ENCODE measurements at places on chromosomes 16 and 17.

GRCh38 chr16:15610369-15610871 is 32.5 kb downstream of the MARF1 start:
- DNase-seq, result no peak

GRCh38 chr16:74771656-74772315 is 2.8 kb downstream of the FA2H start:
- no peak for DNase-seq

- DNase-seq, result no peak
Observed at GRCh38 chr16:51225878-51226277, 74.8 kb upstream of the SALL1 start.

DNA sequence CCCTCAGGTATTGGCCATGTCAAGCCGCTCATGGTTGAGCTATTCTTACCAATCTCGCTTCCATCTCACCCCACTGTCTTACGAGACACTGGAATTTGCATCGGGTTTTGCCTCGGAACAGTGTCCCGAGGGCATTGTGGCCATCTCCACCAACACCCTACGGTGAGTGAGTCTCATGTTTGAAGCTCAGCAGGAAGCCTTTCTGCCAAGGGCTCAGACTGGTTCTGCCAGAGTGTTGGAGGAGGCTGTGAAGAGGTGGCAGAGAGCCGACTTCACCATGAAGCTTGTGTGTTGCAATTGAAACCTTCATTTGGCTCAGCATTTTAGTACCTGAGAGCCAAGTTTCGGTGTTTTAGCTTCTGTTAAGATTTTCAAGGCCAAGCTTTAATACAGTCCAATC is 38.0 kb downstream of the SF3B3 start:
- no peak for DNase-seq

GRCh38 chr17:77366558-77367245 is 225.9 kb downstream of the SEC14L1 start:
- DNase-seq, result no peak

- DNase-seq, result no peak
Observed at GRCh38 chr17:50114849-50115357, 15.1 kb downstream of the SAMD14 start.

- no peak for DNase-seq
Observed at GRCh38 chr16:72957303-72958277, 90.3 kb downstream of the ZFHX3 start.

GRCh38 chr17:66416207-66416940 is 114.0 kb downstream of the PRKCA start:
- no peak for DNase-seq

GRCh38 chr16:22692916-22693637 is 120.9 kb upstream of the HS3ST2 start:
- DNase-seq, result no peak

DNA sequence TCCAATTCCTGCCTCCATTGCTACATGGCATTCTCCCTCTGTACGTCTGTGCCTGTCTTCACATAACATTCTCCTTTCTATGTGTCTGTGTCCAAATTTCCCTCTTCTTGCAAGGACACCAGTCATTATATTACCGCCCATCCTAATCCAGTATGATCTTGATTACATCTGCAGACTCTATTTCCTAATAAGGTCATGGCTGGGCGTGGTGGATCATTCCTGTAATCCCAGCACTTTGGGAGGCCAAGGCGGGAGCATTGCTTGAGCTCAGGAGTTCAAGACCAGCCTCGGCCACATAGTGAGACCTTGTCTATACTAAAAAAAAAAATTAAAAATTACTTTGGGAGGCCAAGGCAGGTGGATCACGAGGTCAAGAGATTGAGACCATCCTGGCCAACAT is 5.0 kb upstream of the PRR14 start:
- no peak for DNase-seq

- no peak for DNase-seq
Observed at GRCh38 chr16:58449768-58450167, 50.2 kb upstream of the NDRG4 start.

GRCh38 chr16:27287887-27288286 is 19.3 kb upstream of the NSMCE1 start:
- no peak for DNase-seq

GRCh38 chr17:57221366-57222350 is 34.7 kb upstream of the MSI2 start:
- no peak for DNase-seq

DNA sequence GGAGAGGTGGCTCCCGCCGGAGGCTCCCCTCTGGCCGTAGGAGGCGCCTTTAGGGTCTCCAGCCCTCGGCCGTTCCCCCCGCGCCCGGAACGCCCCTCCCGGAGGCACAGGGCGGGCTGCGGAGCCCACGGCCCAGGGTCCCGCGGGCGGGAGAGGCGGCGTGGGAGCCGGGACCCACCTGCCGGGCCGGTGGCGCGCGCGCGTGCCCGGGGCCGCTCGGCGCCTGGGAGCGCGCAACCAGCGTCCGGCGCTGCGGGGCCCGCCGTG is at the start of gene MIF4GD:
TSS of gene MIF4GD (minus strand) at position 266 of the 267 bp plus-strand sequence. CDS start 1,036 bp downstream, outside the sequence.
- no peak for DNase-seq

DNA sequence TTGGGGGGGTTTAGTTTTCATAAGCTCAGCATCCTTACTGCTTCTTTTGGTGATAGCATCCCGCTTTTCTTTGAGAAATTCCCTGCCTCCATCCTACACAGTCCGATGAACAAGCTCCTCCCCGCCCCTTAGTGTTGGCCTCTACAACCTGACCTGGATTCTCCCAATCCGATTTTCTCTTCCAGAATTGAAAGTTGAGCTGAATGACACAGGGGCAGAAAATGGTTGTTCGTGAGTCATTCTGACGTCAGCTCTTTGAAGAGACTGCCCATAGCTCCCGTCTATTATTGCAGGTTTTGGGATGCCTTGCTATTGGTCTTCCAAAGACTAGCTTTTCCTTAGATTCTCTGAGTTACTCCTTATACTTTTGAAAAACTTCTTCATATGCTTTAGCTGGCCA is 279.7 kb downstream of the SLC39A11 start:
- no peak for DNase-seq

- DNase-seq, result no peak
Observed at GRCh38 chr17:77563439-77564102, 394.9 kb upstream of the TNRC6C start.

- DNase-seq, result no peak
Observed at GRCh38 chr17:39166437-39167335, 725 bp upstream of the ARL5C start.

DNA sequence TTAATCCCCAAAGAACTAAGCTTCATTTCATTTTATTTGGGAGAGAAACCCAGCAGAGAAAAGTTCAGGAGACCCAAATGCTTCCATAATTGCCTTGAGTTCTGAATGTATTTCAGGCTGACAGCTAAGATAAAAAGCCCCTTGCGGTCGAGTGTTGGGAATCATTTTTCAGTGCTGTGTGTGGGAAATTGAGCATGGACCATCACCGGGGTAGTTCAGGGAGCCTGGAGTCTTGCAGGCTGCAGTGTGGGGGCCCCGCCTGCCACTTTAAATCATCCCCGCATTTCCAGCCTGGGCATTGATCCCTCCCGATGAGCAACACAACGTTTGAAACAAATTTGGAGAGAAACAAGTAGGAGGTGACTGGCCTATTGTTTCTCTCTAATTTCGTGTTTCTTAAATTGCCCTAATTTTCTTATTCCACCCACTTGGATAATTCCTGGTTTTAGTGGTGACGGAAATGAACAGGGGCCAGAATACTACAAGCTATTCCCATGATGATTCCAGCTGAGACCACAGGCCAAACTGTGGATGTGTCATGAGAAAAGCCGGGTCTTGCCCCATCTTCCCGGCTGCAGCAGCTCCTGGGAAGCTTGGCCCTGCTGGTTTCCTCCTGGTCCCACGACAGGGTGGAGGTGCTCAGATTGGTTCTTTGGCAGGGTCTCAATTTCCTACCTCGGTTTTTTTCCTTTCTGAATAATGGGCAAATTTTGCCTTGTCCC is 75.1 kb downstream of the FOXL1 start:
- DNase-seq, result no peak

DNA sequence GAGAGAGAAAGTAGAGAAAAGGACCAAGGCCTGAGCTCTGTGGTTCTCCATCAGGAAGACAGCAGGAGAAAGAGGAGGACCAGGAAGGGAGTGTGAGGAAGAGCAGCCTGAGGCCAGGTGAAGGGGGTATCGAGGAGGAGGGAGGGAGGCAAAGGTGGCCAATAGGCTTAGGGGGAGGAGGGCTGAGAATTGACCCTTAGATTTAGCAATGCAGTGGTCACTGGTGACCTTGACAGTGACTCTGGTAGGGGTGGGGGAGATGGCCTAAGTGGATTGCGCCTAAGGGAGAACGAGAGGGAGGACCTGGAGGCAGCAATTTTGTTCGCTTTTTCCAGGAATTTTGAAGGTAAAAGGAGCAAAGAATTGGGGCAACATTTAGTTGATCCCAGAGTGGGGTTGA is 5.4 kb upstream of the NAGS start:
- DNase-seq, result no peak

- DNase-seq, result no peak
Observed at GRCh38 chr17:18182978-18183333, 672 bp upstream of the ALKBH5 start.

- DNase-seq, result peak; percentile 61
Observed at GRCh38 chr17:50187751-50188530, 13.5 kb downstream of the COL1A1 start.

- no peak for DNase-seq
Observed at GRCh38 chr17:1229349-1229899, 40.8 kb upstream of the BHLHA9 start.

GRCh38 chr17:31013844-31014243 is 43.0 kb downstream of the RNF135 start:
- DNase-seq, result no peak

DNA sequence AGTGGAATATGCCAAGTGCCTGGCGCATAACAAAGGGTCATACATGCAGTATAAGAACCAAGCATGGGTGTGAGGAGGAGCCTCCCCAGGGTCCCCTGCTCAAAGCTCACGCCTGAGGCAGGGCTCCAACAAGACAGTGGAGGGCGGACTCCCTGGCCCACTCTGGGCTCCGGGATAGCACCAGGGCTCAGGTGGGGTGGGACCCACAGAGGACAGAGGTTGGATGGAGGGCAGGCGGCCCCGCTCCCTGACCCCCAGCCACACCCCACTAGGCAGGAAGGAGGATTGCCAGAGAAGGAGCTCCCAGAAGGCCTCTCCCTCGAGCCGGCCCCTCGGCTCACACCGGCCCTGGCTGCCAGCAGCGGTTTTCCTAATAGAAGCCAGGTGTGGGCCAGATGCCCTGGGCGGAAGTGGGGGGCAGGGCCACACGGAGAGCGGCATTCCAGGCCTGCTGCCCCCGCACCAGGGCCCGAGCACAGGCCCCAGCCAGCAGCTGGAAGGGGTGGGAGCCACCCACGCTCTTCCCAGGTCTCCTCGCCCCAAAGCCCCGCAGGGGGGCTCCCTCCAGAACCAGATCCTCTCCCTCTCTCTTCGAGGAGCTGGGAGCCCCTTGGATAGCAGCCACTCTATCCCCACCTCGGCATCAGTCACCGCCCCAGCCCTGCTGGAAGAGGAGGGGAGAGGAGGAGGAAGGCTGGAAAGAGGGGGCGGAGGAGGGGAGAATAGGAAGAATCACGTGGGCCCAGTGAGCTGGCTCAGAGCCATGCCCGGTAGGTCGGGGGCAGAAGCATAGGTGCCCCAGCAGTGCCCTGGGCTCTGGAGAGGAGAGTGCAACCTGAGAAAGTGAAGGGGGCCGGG is 21.0 kb downstream of the VASN start:
- peak; percentile 84 for DNase-seq

GRCh38 chr17:35238821-35239220 is 4.1 kb upstream of the SLFN5 start:
- peak; percentile 17 for DNase-seq

GRCh38 chr17:44865931-44866330 is 18.2 kb downstream of the HIGD1B start:
- peak; percentile 63 for DNase-seq

DNA sequence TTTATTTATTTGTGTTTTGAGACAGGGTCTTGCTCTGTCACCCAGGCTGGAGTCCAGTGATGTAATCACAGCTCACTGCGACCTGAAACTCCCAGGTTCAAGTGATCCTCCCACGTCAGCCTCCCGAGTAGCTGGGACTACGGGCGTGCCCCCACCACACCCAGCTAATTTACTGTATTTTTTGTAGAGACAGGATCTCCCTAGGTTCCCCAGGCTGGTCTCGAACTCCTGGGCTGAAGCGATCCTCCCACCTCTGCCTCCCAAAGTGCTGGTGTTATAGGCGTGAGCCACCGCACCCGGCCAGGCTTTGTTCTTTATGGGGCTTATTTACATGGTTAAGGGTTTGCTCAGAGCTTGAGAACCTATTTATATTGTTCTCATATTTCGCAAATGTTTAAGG is 5.8 kb upstream of the MEIOB start:
- DNase-seq, result no peak

- DNase-seq, result no peak
Observed at GRCh38 chr17:58321571-58322525, 6.7 kb downstream of the TSPOAP1 start.

DNA sequence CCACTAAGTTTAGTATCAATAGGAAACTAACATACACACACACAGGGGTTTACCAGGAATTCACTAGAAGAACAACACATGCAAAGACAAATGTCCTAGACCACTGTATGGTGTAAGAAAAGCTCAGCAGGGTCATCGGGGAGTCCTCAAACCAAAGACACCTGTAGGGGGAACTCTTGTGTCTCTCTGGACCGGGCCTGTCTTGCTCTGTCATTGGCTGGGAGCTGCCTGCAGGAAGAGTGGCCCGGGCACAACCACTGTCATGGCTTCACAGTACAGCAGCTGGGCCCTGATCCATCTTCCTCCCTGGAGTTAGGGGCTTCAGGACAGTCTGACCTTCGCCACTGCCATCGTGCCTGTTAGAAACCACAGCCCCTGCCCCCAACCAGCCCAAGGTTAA is 263.6 kb upstream of the DYNLRB2 start:
- DNase-seq, result no peak

GRCh38 chr16:85650135-85650843 is 37.2 kb downstream of the GSE1 start:
- DNase-seq, result no peak

- DNase-seq, result no peak
Observed at GRCh38 chr17:78892520-78892919, 10.5 kb downstream of the CEP295NL start.

GRCh38 chr16:19875900-19876299 is 8.7 kb downstream of the GPRC5B start:
- DNase-seq, result no peak

DNA sequence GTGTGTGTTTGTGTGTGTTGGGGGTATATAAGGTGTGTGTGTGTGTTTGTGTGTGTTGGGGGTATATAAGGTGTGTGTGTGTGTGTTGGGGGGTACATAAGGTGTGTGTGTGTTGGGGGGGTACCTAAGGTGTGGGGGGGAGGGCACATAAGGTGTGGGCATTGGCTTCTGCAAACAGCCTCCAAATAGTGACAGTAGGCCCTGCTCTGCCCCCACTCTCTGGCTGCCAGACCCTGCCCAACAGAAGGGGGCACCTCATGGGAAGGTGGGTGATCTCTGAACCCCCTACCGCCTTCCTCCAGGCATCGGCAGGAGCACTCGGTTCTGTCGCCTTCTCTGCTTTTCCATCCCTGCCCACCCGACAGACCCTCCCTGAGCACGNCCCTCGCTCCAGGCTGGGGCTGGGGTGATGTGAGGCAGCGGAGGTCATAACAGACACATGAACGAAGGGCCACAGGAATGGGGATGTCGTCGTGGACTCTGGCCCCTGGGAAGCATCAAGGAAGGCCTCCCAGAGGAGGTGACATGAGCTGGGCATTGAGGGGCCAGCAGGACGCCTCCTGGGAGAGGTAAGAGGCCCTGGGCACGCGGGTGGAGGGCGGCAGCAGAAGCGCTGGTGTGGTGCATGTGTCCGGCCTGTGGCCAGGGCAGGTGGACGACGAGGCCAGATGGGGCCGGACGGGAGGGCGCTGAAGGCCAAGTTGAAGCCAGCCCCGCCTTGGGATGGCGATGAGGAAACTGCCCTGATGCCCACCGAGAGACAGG is 136.6 kb upstream of the RPH3AL start:
- no peak for DNase-seq

All from GM04504 (cell line).